ENCODE measurements at places on chromosomes 5 and 9. TPM values are rescaled to one million over a fixed set of nuclear protein-coding genes. Genes with fewer than 3 reads are reported as not detected.
A peak's percentile ranks its signal among the peaks of the same experiment; 100 is the strongest.

GRCh38 chr9:115590011-115590410 lies 472.1 kb upstream of the TNC start:
- no peak for DNase-seq

GRCh38 chr5:53601570-53601969 lies 41.1 kb downstream of the NDUFS4 start:
- no peak for DNase-seq

DNA sequence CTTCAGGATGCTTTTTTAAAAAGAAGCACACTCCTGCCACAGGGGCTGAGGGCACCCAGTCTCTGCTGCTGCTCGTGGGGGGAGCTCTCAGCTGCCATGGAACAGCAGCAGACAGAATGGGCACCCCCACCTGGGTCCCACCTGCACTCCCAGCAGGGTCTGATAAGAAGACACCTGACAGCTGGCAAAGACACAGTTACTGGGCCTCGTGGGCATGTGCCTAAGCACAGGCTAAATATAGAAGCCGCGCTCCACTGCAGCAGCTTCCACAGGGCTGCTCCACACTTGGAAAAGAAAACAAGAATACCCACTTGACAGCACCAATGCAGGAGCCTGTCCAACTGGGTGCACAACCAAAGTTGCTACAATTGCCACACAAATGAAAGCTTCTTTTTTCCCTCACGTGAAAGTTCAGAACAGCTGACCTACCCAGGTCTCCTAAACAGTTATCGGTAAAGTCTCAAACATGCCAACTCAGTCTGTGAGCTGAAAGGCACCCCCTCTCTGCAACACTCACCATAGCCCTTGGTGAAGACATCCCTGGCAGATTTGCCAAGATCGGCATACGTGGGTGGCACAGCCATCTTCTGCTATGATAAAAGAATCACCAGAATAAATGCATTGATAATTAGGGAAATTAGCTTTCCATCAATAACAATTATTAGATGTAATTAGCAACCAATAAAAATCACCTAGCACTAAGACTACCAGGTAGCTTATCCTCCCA lies 12.2 kb downstream of the VDAC1 start:
- peak; percentile 68 for DNase-seq

DNA sequence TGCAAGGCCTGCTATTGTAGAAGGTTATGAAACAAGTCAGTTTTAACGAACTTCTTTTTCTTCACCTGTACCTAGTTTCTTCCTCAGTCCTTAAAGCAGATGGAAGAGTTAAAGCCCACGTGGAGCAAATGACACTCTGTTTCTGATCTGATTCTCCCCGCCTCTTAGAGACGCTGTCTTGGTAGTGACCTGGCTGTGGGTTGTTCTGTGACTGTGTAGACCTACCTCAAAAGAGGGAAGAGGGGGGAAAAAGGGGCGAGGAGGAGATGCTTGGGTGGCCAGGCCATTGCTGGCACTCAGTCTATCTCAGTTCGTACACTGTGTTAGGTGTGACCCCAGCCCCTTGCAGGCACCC lies 610 bp downstream of the GFRA3 start:
- DNase-seq, result no peak

GRCh38 chr5:173594061-173594460 lies 22.4 kb downstream of the BOD1 start:
- DNase-seq, result no peak

GRCh38 chr5:90528601-90529193 lies 687 bp downstream of the LYSMD3 start:
- no peak for DNase-seq

CNTNAP3B gene
- 20.1 TPM for total RNA-seq

All from mesenteric fat pad (tissue), 1 donor.